ENCODE measurements at places on chromosomes 6 and 20. TPM values are rescaled to one million over a fixed set of nuclear protein-coding genes. Genes with fewer than 3 reads are reported as not detected.

CFAP61 gene
- not detected for total RNA-seq

DNAJC5 gene
- total RNA-seq = 35.7 TPM

GSTA4 gene
- total RNA-seq = 0.60 TPM

ANKRD6 gene
- 7.9 TPM for total RNA-seq

ERVFRD-1 gene
- total RNA-seq = not detected

PRPH2 gene
- not detected for total RNA-seq

SLC22A3 gene
- total RNA-seq = not detected

TRIM39 gene
- 41.4 TPM for total RNA-seq
